ENCODE measurements at places on chromosomes 1 and 21. TPM values are rescaled to one million over a fixed set of nuclear protein-coding genes. Genes with fewer than 3 reads are reported as not detected.

The IVL gene
- total RNA-seq, result not detected

The HCRTR1 gene
- not detected for total RNA-seq

The SLC9C2 gene
- not detected for total RNA-seq

The KCNT2 gene
- not detected for total RNA-seq

The SPATA6 gene
- total RNA-seq, result 1.7 TPM

The SYT14 gene
- not detected for total RNA-seq

The DNAJC28 gene
- 0.95 TPM for total RNA-seq

The TCEA3 gene
- total RNA-seq, result not detected

The MYOC gene
- total RNA-seq, result not detected

The LAMB3 gene
- total RNA-seq, result 0.46 TPM

The HMGCS2 gene
- not detected for total RNA-seq

The CTTNBP2NL gene
- total RNA-seq, result 8.7 TPM

The RGL1 gene
- 0.20 TPM for total RNA-seq

The CA14 gene
- not detected for total RNA-seq

GRCh38 chr21:35616090-35616489 is 444.2 kb downstream of the SETD4 start:
- DNase-seq, result peak; percentile 5

GRCh38 chr1:241939798-241940197 is 17.8 kb upstream of the BECN2 start:
- no peak for DNase-seq

DNA sequence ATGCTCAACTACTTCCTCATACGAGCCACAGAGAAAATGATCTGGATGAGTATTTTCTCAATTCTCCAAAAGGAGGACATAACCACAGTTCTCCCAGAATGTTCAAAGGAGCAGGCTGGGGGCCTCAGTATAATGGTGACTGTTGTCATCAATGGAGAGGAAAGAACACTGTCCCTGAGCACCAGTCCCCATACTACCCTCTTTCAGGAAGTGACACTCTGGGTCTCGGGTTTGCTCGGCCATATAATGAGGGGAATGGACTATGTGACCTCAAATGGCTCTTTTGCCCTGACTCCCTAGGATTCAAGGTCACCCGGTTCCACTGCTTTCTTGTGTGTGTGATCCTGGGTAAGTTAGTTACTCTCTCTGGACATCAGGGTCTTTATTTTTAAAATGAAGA is 22.8 kb downstream of the SLC9A1 start:
- DNase-seq, result no peak

DNA sequence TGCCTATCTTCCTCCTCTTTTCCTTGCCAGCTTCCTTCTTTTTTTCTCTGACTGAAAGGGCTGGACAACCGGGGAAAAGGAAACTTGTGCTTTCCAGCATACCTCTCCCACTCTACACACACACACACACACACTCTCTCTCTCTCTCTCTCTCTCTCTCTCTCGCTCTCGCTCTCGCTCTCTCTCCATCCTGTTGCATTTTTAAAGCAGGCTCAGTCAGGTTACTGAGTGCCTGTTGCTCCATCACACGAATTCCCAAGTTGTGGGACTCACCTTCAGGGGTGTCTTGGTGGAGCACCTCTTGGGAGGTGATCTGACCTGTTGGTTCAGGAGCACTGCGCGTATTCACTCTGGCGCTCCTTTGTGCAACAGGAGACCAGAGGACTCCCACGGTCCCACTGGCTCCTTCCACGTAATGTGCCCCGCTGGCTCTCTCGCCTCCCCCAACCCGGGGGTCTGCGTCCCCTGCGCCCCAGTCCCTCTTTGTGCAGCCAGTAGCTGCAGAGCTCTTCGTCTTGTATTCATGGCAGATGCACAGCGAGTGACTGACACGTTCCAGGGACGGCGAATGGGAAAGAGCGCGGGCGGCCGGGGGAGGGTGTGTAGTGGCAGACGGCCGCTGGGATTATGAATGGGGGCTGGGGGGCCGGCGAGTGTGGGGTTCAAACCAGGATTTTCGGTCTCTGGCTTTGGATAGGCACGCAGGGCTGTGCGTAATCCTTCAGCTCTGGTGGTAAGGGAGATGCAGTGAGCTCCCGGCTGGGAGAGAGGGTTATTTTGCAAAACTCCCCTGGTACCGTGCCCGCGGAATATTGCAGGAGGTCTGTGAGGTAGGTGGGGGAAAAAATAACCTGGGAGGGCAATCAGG is 660 bp upstream of the PDE4B start:
- no peak for DNase-seq

GRCh38 chr1:215623162-215623561 is 56.1 kb downstream of the KCTD3 start:
- DNase-seq, result no peak

DNA sequence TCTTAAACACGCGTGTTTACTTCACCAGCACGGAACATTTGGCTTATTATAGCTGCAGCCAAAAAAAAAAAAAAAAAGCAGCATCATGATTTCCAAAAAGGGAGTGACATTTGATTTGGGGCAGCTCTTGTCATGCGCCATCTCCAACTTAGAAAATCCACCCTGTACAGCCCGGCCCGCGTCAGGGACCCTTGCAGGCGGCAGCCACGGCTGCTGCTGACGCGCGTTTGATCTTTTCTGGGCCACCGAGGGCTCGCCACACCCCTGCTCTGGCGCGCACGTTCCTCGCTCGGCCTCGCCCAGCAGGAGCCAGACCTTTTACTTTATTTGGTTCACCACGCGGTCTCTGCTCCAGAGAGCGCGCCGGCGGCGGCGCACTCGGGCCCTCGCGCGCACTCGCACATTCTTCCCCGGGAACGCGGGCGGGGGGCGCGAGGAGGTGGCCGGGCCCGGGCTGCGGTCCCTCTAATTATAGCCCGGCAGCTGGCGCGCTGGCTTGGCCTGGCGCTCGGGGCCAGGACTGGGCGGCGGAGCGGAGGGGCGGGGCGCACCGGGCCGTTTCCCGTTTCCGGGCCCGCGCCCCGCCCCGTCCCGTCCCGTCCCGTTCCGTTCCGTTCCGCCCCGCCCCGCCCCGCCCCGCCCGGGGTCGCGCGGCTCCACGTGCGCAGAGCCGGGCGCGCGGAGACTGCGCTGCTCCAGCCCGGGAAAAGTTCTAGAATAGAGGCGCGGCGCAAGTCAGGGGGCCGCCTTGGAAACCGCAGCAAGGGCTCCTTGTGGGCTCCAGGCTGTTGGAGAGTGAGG is 10.2 kb downstream of the IRF2BP2 start:
- DNase-seq, result peak; percentile 88

- DNase-seq, result no peak
Measured at GRCh38 chr1:15031251-15031933, 122.2 kb upstream of the TMEM51 start.

DNA sequence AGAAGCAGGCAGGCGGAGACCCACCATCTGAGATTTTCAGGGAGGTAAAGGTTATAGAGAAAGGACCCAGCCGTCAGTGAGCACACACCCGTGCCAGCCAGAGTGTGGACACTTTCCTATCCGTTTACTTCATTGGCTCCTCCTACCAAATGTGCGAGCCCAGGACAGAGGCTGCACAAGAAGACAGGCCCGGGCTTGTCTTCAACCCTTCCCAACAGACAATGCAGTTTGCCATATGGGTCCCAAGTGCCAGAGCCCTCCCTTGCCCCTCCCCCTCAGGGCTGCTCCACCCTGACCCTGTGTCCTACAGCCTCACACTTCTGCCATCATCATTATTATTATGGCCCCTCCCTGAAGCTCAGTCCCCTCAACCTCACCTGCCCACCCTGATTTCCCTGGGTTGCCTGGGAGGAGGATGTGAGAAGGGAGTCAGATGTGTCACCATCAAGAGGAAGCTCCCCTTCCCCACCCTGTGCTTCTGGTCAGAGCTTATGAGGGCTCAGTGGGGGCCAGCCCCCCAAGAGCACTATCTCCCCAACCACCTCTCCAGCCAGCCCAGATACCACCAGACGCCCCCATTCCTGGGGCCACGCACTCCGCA is 9.4 kb downstream of the LAPTM5 start:
- DNase-seq, result no peak

DNA sequence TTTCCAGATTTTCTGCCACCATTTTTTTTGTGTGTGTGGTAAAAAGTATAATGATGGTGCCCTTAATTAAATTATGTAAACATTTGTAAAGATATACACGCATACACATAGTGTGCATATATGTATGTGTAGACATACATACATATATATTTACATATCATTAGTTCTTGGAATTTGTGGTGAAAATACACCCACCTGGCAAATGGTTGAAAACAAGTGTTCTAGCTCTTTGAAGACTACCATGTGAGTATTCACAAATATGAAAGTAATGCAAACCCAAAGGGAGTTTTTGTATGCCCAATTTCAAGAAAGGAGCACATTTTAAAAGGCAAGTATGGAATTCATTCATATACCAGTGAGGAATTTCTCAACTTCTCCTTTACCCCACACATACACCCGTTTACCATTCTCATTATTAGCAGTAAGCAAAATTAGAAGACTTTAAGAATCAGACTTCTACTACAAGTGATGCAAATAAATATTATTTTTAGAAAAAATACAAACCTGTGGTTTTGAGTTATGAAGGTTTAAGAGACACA is 8.0 kb downstream of the RABGAP1L start:
- no peak for DNase-seq

DNA sequence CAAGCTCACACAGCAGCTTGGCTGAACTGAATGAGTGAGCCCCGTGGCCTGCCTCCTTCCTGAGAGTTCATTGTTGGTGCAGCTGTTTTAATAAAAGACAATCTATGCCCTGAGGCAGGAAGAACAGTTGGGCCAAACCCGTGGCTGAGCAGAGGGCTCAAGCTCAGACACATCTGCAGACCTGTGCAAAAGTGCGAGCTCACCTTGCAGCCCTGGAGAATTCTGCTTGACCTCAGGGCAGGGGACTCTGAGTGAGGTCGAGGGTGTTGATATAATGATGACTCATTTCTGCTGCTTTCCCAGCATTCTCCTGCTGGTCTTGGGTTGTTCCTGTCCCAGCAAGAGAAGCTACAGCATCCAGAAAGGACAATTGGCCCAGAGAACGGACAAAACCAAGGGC is 61.0 kb downstream of the ATP5PO start:
- no peak for DNase-seq

- DNase-seq, result peak; percentile 61
Measured at GRCh38 chr1:210373878-210374599, 45.3 kb downstream of the HHAT start.

- DNase-seq, result peak; percentile 80
Measured at GRCh38 chr1:39102537-39103327, 76.6 kb downstream of the NDUFS5 start.

DNA sequence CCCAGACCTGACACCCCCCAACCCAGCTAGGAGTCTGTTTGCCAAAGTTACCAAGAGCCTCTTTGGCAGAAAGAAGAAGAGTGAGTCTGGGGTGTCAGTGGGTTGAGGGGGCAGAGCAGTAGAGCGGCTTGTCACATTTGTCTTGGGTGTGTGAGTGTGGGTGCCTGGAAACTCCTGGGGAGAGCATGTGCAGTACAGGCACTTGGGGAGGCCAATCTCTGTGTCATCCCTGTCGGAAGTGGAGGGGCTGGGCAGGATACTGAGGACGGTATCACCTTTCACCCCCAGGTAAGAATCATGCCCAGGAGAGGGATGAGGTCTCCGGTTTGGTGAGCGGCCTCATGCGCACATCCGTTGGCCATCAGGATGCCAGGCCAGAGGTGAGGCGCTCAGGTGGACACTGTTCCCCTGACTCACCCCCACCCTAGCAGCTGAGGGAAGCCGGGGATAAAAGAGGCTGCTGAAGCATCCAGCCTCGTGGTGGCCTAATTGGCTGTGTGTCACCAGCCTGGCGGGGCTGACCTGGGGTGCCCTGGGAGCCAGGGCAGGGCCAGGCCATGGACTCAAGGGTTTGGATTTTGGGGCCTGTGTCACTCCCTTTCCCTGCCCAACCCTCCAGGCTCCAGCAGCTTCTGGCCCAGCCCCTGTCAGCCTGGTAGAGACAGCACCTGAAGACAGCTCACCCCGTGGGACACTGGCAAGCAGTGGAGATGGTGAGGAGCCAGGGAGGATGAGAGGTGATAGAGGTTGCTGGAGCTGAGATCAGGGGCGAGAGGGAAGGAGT is 3.3 kb downstream of the PLK3 start:
- no peak for DNase-seq

DNA sequence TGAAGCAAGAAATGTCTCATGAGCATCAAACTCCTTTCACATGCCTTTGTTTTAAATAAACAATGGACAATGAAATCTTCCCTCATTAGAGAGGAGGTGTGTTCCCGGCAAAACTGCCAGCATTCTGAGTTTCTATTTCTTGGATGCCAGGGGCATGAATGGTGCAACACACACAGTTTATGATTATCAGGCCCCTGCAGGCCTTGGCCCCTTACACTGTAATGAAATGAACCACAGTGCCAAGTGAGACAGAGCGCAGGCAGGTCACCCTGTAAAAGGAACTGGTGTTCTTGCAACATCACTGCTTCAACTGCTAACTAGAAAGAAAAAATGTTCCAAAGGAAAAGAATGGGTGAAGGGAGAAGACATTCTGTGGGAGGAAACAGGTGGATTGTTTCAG is 3.8 kb upstream of the PIGC start:
- DNase-seq, result no peak

- DNase-seq, result no peak
Measured at GRCh38 chr1:243756529-243756928, 93.5 kb downstream of the AKT3 start.

DNA sequence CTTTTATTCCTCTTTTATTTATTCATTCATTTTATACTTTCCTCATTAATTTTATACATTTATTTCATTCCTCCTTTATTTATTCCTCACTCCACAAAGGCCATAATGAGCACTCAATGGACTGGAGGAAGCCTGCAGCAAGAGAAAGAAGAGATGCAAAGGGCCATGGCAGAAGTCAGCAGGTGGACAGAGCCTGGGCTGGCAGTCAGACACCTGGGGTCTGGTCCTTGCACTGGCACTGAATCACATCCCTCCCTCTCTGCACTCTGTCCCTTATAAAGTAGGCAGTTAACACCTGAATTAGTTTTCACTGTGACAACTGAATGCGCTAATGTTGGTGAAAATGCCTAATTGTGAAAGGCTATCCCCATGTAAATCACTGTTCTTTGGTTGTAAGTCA is 38.6 kb downstream of the FAM78B start:
- DNase-seq, result no peak

GRCh38 chr1:114272593-114272992 is 118.9 kb upstream of the SYT6 start:
- no peak for DNase-seq

DNA sequence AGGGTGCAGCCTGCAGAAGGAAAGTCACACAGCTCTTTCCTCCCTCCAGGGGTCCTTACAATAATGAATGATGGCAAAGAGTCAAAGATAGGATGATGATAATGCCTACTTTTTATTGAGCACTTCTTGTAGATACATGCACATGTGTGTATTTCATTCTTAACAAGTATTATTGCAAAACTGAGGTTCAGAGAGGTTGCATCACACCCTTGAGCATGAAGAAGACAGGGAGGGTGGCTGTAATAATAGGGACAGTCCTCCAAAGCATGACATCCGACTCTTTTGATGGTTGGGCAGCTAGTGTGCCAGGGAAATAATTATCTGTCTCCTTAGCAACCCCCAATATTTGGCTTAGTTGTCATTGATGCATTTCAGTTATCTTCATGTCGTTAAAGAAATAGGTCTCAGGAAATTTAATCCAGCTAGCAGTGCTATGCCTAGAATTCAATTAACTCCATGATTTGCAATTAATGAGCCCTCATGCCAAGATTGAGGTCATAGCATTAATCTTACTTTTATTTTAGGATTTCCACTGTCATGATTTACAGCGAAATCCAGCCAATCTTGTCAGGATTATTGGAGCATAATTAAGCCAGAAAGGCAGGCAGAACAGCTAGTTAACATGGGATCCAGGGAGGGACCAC is 35.0 kb downstream of the DNAJC6 start:
- no peak for DNase-seq
